ENCODE measurements at places on chromosomes 13 and 19.
A peak's percentile ranks its signal among the peaks of the same experiment; 100 is the strongest.

DNA sequence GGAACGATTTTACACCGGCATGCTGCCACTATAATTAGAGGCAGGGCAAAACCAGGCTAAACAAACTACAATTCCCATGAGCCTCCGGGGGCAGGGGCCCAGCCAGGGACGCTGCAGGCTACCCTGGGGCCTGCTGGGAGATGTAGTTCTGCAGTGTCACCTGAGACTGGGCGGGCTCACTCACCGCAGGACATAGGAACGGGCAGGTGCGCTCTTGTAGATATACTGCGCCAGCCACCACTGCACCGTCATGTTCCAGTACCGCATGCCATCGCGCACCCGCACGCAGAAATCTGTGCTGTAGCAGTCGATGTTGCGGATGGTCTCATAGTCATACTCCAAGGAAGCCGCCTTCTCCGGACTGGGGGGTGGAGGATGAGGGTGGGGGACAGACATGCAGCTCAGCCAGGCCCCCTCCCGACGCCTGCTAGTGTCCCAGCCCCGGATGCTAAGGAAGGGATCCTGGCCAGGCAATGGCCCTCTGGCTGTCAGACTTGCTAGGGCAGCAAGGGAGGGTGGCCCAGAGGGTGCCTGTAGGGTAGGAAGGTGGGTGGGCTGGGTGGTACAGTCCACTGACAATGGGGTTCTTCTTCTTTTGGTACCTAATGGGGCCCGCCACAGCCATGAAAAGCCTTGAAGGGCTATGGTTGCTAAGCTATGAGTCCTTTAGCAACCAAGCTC lies 5.8 kb upstream of the TMC4 start:
- DNase-seq: no peak

GRCh38 chr19:7520131-7521051 lies 2.0 kb upstream of the MCOLN1 start:
- DNase-seq: no peak

DNA sequence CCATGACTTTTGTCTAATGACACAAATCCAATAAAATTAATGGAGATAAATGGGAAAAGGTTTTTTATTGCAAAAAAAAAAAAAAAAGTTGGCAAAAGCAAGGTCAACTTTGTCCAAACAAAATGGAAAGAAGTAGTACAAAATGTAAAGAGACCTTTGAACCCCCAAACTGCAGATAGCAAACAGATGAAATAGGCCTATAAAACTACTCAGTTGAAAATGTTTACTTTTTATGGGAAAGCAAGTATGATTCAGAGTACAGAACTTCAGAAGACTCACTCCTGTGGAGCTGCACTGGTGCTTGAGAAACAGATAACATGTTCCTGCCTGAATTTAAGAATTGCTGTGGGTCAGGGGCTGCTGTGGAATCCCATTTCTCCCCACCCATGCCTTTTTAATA lies 9.8 kb upstream of the ZNF177 start:
- no peak for DNase-seq

DNA sequence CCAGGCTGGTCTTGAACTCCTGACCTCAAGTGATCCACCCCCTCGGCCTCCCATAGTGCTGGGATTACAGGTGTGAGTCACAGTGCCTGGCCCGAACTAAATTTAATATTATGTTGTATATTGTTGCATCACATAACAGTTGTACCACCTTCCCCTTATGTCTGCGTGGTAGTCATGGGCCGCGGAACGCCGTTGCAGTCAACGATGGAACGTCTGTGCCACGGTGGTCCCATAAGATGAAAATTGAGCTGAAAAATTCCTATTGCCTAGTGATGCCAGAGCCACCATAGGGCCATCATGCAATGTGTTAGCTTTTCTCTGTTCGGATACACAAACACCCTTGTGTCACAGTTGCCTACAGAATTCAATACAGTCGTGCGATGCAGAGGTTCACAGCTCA lies 236.1 kb downstream of the TEX29 start:
- no peak for DNase-seq

- no peak for DNase-seq
Observed at GRCh38 chr19:53823380-53824120, 564 bp downstream of the NLRP12 start.

DNA sequence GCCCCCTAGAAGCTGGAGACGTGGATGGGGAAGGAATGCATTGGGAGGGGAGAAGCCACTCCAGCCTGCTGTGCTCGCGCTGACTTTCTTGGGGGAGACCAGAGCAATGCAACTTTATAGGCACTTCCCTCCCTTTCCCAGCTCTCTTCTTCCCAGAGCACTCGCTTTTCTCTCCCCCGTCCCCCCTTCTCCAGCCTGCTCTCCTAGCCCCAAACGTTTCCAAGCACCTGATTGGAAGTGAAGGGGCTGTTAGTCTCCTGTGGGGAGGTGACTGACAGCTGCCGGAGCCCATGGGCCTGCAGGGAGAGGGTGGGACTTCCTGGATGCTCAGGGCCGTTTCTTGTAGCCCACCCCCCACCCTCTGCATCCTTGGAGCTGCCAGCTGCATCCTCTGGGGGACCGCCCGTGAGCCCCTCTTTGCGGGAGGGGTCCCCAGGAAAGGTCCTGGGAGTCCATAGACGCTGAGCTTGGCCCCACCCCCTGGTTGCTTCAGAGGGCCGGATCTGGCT lies 2.5 kb downstream of the HDGFL2 start:
- DNase-seq: no peak

- DNase-seq: peak; percentile 67
Observed at GRCh38 chr19:46704379-46705076, 12.4 kb downstream of the PRKD2 start.

GRCh38 chr19:38290631-38291147 lies 13.4 kb upstream of the C19orf33 start:
- no peak for DNase-seq

GRCh38 chr13:113907635-113908617 lies 44.0 kb upstream of the GAS6 start:
- DNase-seq: no peak

GRCh38 chr13:48210178-48210577 lies 22.8 kb upstream of the ITM2B start:
- DNase-seq: no peak

DNA sequence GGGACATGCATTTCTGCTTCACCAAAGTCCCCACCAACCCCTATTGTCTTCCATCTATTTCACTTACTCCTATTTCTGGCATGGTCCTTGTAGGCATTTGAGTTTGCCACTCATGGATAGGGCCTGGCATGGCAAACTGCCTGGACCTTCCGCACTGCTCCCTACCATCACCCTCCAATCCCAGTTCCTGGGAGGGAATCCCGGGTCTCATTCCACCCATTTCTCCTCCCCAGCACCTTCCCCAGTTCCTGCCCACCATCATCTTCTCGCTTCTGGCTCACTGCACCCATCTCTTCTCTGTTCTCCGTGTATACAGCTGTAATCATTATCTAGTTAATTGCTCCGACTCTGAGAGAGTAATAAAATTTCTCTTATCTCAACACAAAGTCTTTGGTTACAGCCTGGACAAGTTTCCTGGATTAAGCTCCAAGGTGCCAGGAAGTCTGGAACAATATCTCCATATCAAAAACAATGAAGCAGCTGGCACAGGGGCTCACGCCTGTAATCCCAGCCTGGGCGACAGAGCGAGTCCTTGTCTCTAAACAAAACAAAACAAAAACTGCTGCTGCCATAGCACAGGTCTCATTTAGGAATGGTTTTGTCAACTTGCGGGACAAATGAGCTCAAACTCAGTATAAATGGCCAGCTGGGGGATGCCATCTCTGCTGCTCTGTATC lies 17.0 kb upstream of the COX7A1 start:
- DNase-seq: no peak

GRCh38 chr19:45121827-45122345 lies 28.9 kb downstream of the PPP1R37 start:
- no peak for DNase-seq

DNA sequence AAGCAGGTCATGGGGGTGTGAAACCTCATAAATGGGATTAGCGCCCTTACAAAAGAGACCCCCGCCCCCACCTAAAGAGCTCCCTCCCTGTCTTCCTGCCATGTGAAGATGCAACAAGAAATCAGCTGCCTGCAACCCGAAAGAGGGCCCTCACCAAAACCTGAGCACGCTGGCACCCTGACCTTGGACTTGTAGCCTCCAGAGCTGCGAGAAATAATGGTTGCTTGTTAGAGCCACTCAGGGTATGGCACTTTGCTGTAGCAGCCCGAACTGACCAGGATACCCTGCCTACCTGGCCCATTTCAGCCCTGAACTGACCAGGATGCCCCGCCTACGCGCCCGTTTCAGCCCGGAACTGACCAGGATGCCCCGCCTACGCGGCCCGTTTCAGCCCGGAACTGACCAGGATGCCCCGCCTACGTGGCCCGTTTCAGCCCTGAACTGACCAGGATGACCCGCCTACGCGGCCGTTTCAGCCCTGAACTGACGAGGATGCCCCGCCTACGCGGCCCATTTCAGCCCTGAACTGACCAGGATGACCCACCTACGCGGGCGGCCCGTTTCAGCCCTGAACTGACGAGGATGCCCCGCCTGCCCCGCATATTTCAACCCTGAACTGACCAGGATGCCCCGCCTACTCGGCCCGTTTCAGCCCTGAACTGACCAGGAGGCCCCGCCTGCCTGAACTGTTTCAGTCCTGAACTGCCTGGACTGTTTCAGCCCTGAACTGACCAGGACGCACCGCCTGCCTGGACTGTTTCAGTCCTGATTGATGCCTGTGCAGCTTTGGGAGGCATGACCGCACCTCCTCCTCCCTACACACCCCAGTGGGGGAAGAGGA lies 120.0 kb downstream of the UQCRFS1 start:
- DNase-seq: no peak

DNA sequence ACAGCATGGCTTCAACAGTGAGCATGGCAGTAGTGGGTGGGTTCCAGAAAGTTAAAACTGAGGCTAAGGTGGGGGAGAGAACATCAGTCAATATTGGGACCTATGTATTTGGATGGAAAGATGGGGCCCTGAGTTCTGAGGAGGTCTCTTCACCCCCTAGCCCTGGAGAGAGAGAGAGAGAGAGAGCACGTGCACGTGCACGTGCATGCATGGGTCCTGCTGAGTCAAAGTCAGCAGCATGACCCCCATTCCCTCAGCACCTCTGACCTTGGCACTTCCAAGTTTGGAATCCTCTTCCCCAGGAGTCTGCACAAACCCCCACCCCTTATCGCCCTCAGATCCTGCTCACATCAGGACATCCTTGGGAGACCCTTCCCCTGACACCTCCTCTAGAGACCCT lies 32.5 kb upstream of the CEACAM1 start:
- DNase-seq: no peak

GRCh38 chr13:111131048-111131447 lies 15.9 kb downstream of the ARHGEF7 start:
- no peak for DNase-seq

GRCh38 chr13:95660981-95661581 lies 15.9 kb upstream of the DNAJC3 start:
- no peak for DNase-seq

GRCh38 chr19:34109596-34109995 lies 62.7 kb upstream of the LSM14A start:
- no peak for DNase-seq

- DNase-seq: no peak
Observed at GRCh38 chr19:47107202-47107952, 6.2 kb downstream of the ZC3H4 start.

DNA sequence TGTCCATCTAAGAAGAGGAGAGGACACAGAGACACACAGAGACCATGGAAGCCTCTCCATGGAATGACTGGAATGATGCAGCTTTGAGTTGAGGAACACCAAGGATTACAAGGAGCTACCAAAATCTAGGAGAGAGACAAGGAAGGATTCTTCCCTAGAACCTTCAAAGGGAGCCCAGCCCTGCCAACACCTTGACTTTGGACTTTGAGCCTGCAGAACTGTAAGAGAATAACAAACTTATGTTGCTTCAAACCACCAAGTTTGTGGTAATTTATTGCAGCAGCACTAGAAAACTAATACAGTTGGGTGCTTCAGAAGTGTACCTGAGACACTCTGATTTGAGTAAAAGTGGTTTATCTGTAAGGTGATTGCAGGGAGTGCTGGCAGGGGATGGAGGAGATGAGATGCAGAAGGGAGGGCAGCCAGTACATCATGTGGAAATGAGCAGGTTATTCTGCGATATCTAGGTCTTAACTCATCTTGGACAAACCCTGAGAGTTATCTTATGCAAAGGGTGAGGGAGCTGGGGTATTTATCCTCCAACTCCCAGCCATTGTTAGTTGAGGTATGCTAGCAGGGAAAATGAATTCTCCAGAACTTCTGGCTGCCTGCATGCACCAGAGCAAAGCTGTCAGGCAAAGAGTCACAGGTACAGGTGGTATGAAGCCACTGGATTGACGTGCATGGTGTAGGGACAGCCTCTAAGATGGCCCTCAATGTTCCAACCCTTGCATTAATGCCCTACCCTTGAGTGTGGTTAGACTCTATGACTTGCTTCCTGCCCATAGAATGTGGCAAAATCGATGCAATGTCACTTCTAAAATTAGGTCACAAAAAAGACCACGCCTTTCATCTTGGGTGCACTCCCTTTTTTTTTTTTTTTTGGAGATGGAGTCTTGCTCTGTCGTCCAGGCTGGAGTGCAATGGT lies 31.3 kb upstream of the ADGRL1 start:
- DNase-seq: no peak

GRCh38 chr19:7692417-7693088 lies 9.4 kb downstream of the FCER2 start:
- DNase-seq: no peak

- no peak for DNase-seq
Observed at GRCh38 chr13:23321535-23322241, 111.8 kb downstream of the SACS start.

GRCh38 chr19:1250437-1251260 lies 2.3 kb downstream of the MIDN start:
- no peak for DNase-seq

GRCh38 chr13:22839603-22840530 lies 340.9 kb upstream of the SGCG start:
- no peak for DNase-seq

DNA sequence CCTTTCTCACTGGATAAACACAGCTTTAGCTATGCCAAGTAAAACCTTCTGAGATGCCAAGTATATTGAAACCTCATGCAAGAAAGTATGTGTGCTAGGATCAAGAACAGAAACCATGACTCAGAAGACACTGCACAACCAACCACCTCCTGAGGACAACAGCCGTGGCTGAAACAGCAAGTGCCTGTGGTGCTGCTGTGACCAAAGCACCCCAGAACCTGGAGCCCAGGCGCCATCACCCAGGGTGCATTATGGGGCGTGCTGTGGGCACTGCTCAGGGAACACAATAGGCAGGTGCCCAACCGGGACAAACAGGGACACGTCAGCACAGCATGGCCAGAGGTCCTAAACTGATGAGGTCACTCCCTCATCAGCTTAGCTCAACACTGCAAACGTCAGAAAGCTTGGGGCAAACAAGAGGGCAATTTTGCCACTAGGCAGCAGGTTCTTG lies 101.3 kb upstream of the SLC15A1 start:
- peak; percentile 19 for DNase-seq

DNA sequence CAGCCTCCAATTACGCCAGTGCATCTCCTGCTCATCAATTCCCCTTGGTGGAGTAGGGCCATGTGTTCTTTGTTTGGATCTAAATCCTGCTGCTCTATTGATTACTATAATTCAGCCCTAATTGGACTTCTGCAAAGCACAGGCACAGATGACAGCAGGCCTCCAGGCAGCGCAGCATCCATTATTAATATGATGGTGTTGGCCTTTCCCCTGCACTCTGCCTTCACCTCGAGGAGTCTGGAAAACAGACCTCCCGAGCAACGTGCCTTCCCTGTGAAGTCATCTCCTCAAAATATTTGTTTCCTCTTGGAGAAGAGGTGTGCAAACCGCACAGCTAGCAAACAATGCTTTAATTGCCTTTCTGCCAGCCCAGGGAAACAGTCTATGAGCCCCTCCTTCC lies 92.5 kb downstream of the UQCRFS1 start:
- no peak for DNase-seq

Measured in stimulated activated CD4-positive, alpha-beta T cell treated with anti-CD3 and anti-CD28 coated beads, Interleukin-12 subunit alpha, Interleukin-12 subunit beta, amount 100 ng/mL, for 24 hours (primary cell).